ENCODE measurements at places on chromosomes 2 and 18.
A peak's percentile ranks its signal among the peaks of the same experiment; 100 is the strongest.

DNA sequence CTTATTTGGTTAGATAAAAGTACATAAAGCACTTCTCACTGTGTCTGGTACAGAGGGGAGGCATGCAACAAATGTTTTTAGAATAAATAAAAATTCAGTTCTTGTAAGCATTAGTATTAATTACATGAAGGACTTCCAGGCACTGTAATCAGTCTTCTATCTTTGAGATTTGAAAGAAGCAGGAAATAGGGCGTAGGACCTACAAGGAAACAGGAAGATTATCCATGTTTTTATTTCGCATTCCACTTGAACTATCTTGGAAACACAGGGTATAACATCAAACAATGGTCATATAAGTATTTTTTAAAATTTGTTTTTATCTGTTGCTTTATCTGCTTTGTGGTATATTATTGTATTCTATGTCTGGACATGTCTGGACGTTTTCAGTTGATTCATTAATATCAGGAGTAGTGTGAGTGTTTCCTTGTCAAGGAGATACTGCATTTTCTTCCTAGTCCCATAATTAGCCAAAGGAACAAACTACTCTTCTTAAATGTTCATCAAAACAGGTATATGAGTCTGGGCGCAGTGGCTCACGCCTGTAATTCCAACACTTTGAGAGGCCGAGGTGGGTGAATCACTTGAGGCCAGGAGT lies 32.5 kb downstream of the BMPR2 start:
- DNase-seq: peak; percentile 13

- no peak for DNase-seq
These were observed 3.5 kb downstream of the NBEAL1 start for GRCh38 chr2:203018181-203018580.

DNA sequence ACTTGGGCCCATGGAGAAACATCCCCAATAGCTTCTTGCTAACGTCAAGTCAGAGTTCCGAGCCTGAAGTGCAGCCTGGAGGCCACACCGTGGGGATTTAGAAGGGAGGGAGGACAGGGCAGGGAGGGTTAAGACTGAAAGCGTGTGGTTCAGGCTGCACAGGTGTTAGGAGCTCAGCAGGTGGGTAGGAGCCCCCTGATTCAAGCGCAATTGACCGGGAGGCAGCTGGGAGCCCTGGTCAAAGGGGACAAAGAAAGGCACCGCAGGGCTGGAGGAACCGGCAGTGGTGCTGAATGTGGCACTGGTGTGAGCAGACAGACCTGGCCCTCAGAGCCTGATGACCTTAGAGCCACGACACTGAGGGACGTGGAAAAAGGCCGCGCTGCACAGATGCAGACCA lies 149.6 kb downstream of the TMEM18 start:
- DNase-seq: no peak

DNA sequence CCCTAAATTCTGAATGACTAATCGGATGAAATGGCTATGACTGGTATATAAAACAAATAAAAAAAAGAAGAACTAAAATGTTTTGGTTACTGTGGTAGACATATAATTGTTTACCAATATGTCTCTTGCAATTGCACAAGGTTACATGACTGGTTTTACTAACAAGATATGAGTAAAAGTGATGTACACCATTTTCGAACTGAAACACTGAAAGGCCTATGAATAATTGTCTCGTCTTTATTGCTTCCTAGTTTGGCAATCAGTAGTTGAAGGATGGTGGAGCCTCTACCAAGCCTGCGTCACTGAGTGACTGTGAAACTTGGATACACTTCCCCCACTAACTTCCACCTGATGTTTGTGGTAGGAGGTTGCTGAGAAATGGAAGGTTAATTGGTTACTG lies 16.5 kb downstream of the CDH19 start:
- DNase-seq: no peak

DNA sequence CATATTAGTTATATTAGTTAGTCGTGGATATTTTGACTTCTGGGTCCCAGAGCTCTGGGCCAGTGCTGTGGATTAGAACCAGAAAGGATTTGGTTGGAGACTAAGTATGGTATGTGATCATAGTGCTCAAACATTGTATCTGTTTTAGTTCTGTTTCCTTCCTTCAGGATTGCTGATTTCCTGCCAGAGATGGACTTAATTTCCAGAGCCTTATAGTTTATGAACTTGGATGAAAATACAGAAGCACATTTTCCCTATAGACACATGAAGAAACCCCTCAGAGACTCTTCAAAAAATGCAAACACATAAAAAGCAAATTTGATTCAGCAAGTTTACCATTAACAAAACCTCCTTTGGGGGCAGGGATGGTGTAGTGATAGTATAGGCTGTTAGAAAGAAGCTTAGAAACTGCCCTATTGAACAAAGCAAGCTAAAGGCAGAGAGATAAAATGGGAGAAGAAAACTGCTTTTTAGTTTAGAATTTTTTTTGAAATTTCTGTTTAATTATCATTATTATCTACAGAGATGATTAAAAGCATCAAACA lies 88.7 kb upstream of the EFEMP1 start:
- no peak for DNase-seq

DNA sequence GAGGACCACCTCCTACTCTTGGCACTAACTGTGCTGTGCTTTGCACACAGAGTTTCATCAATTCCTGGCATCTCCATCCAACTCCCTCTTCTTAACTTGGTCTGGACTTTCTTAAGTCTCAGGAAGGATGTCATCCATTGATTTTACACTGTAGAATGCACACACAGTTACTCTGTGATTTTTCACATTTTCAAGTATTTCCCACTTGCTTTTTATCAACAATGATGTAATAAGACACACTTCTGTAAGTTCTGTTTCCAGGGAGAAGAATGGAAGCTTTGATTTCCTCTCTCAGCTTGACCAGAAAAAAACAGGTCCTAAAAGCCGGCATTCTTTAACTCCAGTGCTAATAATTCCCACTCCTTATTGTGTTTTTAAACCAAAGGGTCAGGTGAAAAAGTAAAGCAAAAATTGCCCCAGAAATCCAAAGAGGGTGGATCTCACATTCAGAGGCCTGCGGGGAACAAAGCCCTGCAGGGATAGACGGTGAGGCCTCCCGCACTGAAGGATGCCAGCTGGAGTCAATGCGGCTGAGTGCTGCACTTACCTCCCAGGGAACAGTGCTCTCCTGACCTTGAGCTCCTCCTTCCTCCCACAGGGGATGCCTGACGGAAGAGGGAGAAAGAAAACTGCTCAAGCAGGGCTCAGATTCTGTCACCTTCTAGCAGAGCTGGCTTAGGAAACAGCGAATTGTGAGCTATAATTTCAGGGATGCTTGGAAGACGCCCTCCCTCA lies 83.1 kb downstream of the PDCL3 start:
- no peak for DNase-seq

DNA sequence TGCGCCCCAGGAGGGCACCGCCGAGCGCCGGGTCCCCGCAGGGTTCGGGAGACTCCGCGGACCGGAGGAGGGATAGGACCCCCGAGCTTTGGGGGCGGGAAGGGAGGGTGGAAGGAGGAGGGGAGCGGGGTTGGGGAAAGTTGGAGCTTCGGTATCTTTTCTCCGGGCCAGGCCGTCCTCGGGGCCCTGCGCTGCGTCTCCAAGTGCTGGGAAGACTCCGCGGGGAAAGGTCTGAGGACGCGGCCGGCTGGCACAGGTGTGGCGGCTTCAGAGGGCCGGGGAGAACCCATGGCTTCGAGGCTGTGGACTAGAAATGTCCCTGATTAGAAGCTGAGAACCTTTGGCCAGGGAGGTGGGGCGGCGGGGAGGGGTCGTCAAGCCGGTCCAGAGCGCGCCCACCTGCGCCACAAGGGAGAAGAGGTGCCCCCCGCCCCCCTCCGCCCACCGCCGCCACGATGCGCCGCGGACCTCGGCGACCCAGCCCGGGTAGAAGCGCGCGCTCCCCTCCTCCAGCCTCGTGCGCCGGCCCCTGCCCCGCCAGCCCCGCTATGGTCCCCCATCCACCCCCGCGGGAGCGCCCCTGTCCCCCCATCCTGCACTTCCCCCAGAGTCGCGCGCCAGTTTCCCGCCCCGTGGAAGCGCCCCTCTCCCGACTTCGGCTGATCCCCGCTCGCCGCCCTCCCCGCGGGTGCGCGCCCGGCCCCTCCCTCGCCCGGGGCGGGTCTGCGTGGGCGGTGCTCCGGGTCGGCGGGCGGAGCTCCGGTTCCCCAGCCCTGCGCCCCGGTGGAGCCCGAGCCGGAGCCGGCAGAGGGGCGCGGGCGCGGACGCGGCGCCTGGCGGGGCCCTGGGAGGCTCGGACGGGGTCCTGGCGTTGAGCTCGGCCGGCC lies at the start of gene SNTG2:
SNTG2 (plus strand) TSS at position 770 of the 887 bp plus-strand sequence. CDS start 148 bp downstream, outside the sequence.
- no peak for DNase-seq

DNA sequence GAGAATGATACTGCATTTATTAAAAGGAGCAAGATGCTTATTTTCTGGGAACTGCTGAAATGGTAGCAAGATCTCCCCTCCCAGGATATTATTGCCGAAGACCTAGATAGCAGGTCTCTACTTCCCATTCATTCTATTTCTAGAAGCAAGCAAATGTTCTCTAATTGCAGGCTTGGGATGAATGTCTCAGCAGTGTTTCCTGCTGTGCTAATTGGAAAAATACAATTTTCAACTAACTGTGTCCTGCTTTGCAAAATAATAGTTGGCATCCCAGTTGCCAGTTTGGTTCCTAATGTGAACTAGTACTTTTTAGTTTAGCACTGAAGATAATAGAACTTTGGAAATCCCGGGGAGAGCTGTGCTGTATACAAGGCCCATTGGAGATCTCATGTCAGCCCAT lies 26.1 kb downstream of the SLC20A1 start:
- no peak for DNase-seq

GRCh38 chr2:173571021-173571821 lies 216.5 kb downstream of the CDCA7 start:
- DNase-seq: peak; percentile 87

DNA sequence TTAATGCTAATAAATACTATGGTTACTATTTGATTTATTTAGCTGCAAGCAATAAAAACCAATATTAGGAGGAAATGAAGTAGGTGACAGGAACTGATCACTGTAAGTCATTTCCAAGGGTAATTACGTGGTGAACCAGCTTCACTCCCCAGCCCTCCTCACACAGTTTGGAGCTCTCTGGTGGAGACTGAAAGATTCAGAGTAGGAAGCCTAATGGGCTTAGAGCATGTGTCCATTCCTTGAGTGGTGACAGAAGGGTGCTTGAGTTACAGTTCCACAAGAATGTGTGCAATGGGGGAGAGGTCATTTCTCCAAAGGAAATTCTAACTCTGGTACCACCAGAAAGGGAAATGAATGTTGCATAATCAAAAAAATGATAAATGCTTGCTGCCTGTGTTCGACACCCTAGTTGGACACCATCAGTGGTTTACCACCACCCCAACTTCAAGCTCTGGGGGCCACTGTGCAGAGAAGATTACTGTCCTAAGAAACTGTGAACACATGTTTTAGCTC lies 285.1 kb upstream of the MMADHC start:
- DNase-seq: no peak

GRCh38 chr2:121309801-121310200 lies 24.8 kb upstream of the TFCP2L1 start:
- no peak for DNase-seq

DNA sequence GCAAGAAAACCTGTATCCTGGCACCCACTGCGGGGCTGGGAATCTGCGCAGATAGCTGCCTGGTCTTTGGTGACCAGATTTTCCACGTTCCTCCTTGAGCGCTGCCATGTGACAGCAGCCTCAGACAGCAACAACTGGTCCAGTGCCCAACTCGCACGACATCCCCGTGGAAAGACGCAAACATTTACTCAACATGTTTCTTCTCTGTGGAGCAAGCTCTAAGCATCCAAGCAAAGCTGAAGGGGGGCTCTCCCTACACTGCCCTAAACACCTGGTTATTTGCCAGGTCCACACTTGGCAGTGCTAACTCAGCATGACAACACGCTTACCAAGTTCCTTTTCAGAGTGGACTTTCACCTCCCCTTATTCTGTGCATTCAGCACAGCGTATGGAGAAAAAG lies 11.3 kb downstream of the ZNF516 start:
- no peak for DNase-seq

DNA sequence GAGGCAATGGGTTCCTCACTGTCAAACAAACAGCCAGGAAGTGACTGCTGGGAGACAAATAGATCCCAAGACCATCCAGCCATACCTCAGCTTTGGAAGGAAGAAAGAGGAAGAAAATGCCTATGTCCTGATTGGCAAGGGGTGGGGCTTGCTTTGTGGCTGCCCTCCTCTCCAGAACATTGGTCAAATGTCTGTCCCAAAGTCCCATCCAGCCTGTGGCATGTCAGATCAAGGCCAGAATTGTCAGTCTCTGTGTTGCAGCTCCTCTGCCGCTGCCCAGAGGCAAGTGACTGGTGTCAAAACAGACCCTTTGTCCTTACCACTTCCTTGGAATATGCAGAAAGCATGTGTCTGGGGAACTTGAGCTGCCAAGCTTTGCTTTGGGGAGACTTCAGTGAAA lies 63.0 kb upstream of the SMAD2 start:
- no peak for DNase-seq

DNA sequence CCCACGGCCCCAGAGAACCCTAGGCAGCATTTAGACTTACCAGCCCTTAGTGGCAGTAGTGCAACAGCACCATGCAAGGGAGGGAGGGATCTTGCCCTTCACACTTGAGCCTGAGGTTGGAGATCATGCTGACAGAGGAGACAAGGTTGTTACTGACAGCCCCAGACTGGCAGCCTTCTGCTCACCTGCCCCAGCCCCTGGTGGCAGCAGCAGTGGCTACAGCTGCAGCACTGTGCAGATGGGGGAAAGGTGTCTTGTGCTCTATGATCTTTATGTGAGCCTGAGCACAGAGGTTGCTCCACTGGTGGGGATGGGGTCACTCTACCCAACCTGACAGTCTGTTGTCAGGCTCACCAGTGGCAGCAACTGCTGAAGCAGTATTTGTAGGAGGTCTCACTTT lies 501.2 kb upstream of the LRRTM4 start:
- DNase-seq: no peak

DNA sequence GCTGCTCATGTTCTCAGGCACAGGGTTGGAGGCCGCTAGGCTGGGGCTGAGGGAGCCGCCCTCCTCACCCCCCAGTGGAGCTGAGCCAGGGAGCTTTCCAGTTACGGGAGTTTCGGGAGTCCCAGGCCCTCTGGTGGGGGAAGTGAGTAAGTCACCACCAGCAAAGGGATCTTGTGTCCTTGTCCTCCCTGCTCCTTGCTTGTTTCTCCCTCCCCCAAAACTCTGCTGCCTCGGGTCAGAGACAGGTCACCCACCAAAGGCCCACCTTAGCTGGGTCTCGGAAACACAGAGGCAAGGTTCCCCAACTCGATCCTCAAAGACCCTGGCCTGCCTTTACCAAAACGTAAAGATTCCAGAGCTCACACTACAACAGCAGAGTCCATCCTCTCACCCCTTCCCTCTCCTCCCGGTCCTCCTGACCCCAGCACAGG lies 60.5 kb upstream of the POMC start:
- DNase-seq: peak; percentile 15

DNA sequence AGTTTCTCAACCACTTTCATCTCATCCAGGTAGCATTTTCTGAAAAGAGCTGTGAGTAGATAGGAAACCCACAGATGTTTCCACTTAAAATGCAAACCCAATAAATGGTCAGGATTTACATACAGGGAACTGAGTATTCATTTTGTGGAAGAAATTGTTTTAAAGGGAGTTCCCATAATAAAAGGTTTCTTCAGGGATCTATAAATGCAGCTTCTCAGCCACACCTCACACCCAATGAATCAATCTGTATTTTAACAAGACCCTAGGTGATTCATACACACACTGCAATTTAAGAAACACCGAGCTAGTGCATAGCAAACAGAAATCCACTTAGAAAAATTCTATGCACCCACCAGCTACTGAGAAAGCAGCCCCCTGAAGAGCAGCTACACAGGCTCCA lies 140.1 kb upstream of the ACAA2 start:
- DNase-seq: no peak

All from LNCaP clone FGC (cell line).